Trophoblast cell (in vitro differentiated cells and primary cell): ENCODE measurements at places on chromosomes 7 and 10.

DNA sequence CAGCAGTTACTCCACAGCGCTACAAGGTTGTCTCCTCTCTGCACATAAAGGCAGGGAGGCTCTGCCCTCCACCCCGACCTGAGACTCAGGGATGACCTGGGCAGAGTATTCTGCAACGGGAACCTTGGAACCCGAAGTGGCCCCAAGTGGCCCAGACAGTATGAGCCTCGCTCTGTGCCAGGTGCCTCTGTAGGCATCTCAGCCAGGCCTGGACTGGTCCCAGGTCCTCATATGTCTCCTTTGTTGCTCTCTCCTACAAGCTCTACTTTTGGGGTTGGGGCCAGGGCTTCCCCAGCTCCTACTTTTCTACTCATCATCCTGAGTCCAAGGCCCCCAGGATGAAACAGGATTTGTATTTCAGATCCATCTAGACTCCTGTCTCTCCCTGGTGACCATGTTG, 241.5 kb upstream of the PRSS1 start:
- H3K27me3 ChIP-seq, result no peaks in the 10 kb centered on the region
- no peaks in the 10 kb centered on the region for H3K36me3 ChIP-seq
- no peak for DNase-seq
- no peak overlapping the region for H3K27ac ChIP-seq
- peaks cover 15% of the 10 kb centered on the region for H3K4me1 ChIP-seq

GRCh38 chr7:30984359-30985107, 20.8 kb downstream of the GHRHR start:
- no peaks in the 10 kb centered on the region for H3K36me3 ChIP-seq
- no peak overlapping the region for H3K27ac ChIP-seq
- no peak overlapping the region for H3K4me3 ChIP-seq
- peaks cover 10% of the 10 kb centered on the region for H3K4me1 ChIP-seq
- no peaks in the 10 kb centered on the region for H3K27me3 ChIP-seq

DNA sequence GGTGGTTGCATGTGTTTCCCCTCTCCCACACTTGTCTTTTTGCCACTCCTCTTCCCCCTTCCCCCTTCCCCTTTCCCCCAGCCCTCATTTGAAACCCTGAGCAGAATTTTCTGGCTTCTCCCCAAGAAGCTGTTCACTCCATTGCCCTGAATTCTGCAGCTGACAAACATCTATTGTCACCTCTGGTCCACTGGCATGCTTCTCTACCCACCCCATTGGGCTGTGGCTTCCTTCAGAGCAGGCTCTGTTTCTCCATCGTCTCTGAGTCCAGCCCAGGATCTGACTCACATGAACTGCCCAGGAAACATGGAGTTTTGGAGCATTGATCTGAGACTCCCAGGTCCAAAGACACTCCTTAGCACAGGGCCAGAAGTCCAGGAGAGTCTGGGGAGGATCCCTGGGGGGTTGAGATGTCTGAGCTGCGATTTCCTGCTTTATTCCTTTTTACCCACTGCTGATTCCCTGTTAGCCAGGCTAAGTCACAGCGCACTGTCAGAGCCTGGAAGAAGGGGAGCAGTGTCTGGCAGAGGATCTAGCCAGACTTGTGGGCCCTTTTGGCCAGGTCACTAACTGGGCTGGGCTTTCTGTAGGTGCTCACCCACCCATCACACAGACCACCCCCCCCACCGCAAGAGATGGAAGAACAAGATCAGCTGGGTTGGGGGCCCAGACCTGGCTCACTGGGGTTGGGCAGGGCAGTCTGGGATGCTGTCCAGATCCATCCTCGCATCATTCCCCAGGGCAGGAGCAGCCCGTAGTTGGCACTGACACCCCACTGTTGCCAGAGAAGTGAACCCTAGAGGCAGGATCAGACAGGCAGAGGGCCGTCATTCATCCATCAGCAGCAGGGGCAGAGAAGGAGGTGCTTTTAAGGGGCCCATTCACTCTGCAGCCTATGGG, 3.5 kb downstream of the CHAT start:
- no peaks in the 10 kb centered on the region for H3K4me1 ChIP-seq
- H3K27ac ChIP-seq, result no peak overlapping the region
- no peak overlapping the region for H3K4me3 ChIP-seq
- no peak for DNase-seq

GRCh38 chr7:128350708-128351295, 7.1 kb upstream of the RBM28 start:
- DNase-seq, result no peak
- no peak overlapping the region for H3K27ac ChIP-seq
- no peak overlapping the region for H3K4me3 ChIP-seq

GRCh38 chr7:82152858-82153257, 290.7 kb downstream of the CACNA2D1 start:
- H3K36me3 ChIP-seq, result no peaks in the 10 kb centered on the region
- DNase-seq, result no peak
- H3K4me1 ChIP-seq, result no peaks in the 10 kb centered on the region

DNA sequence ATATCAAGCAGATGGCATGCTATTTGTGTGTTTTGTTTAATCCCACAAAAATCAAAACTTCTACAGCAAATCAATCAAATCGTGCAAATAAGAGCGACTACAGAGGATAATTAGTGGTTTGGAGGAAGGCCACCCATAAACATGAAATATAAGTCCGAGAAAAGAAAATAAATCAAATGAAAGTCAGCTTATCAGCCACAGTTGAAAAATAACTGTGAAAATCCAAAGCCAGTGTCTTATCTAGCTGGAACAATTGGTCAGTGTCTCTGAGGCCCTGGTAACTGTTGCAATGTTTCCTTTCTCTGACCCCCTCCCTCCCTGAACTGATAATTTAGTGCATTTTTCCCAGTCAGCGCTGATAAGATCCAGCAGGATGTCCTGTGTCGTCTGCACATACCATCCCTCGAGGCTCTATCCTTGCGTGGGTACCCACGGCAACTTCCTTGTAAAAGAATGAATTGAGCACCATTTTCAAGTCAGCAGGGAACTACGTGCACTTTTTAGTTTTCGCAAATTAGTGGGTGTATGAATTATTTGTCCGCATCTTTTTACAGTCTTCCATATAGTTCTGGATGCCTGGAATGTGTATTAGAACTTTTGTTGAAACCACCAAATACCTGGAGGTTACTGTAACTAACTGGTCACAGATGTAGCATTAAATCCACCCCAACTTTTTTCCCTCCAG, 10.8 kb upstream of the JCAD start:
- no peaks in the 10 kb centered on the region for H3K27me3 ChIP-seq
- H3K4me3 ChIP-seq, result no peak overlapping the region
- no peaks in the 10 kb centered on the region for H3K4me1 ChIP-seq

GRCh38 chr10:91550021-91550420, 82.8 kb downstream of the PPP1R3C start:
- no peak for DNase-seq
- H3K27ac ChIP-seq, result no peak overlapping the region
- H3K4me1 ChIP-seq, result no peaks in the 10 kb centered on the region
- H3K36me3 ChIP-seq, result no peaks in the 10 kb centered on the region
- no peaks in the 10 kb centered on the region for H3K27me3 ChIP-seq

GRCh38 chr7:141928845-141929195, 12.6 kb downstream of the OR9A4 start:
- no peaks in the 10 kb centered on the region for H3K27me3 ChIP-seq
- no peak for DNase-seq
- H3K4me3 ChIP-seq, result no peak overlapping the region
- no peaks in the 10 kb centered on the region for H3K36me3 ChIP-seq

DNA sequence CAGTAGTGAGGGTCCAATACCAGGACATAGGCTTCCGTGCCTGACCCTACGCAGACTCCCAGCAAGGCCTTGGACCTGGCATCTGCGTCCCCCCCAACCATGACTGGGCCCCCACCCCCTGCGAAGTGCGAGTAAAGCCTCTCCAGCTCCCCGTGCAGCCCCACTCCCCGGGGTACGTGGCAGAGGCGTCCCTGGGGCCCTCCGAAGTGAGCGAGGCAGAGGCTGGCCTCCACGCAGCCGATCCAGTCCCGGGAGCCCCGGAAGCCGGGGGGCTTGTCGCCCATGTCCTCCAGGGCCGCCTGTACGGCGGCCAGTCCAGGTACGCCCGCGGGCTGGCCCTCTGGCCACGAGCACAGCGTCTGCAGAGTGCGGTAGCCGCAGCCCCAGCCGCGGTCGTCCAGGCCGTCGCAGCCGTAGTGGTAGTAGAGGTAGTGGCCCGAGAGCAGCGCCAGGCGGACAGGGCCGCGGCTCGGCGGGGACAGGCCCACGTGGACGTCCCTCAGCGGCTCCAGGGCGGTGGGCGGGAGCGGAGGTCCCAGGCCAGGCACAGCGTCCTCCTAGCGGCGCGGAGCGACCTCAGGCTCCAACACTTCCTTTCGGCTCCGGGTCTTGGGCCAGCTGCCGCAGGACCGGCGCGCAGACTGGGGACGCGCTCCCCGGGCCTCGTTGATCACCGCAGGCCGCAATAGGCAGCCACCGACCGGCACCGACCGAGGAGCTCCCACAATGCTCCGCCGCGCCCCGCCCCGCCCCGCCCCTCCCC, at the start of gene UFSP1:
TSS of gene UFSP1 (minus strand) at position 728 of the 763 bp plus-strand sequence. CDS start at position 284, 444 bp downstream.
- no peaks in the 10 kb centered on the region for H3K27me3 ChIP-seq
- peaks cover 58% of the 10 kb centered on the region for H3K36me3 ChIP-seq
- H3K4me3 ChIP-seq, result peak within 1 kb of the TSS; percentile 86
- H3K27ac ChIP-seq, result peak within 1 kb of the TSS; percentile 98
- peaks cover 16% of the 10 kb centered on the region for H3K4me1 ChIP-seq

DNA sequence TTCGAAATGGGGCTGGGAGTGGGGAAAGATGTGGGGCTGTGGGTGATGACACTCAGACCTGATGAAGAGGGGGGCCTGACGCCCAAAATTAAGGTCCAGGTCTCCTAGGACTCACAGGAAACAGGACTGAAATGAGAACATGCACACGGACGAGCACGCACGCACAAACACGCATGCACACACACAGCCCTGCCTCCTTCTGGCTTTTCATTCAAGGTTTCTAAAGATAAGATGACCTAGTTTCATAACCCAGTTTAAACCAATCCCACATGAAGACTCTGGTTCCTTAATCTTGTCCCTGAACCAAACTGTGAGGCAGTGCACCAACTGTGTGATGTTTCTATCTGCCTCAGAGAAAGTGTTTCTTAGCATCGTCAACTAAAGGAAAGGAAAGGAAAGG, 162.0 kb downstream of the DGKI start:
- no peak for DNase-seq
- H3K4me3 ChIP-seq, result no peak overlapping the region
- H3K36me3 ChIP-seq, result no peaks in the 10 kb centered on the region
- no peaks in the 10 kb centered on the region for H3K4me1 ChIP-seq
- no peak overlapping the region for H3K27ac ChIP-seq

DNA sequence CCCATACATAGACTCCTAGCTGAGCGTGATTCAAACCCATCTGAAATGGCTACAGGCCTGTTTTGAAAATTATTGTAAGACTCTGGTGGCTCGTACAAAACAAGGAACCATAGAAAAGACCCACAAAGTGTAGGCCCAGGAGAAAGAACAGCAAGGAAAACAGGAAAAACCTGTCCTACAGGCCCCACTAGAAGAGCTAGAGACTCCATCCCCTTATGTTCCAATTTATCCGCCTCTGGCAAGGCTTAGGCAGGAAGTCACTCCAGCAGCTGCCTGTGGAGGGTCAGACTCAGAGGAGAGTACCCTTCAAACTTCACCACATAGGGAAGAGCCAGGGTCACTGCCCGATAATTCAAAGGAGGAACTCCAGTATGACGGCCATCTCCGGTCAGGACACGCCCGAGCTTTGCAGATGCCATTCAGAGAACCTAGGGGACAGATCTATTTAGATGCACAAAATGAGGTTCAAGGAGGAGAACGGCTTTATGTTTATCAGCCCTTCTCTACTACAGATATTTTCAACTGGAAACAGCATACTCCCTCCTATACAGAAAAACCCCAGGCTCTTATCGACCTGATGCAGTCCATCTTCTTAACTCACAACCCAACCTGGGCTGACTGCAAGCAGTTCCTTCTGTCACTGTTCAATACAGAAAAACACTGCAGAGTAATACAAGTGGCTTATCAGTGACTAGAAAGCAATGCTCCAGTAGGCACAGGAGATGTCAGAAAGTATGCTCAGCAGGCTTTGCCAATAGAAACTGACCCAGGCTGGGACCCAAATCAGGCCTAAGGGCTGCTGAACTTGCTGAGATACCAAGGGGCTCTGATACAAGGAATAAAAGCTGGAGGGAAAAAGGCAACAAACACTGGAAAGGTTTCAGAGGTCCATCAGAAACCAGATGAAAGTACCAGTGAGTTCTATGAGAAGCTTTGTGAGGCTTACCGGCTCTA, 8.6 kb upstream of the ZNF33B start:
- H3K4me1 ChIP-seq, result peaks cover 10% of the 10 kb centered on the region
- no peaks in the 10 kb centered on the region for H3K27me3 ChIP-seq
- DNase-seq, result peak; percentile 74
- no peaks in the 10 kb centered on the region for H3K36me3 ChIP-seq

DNA sequence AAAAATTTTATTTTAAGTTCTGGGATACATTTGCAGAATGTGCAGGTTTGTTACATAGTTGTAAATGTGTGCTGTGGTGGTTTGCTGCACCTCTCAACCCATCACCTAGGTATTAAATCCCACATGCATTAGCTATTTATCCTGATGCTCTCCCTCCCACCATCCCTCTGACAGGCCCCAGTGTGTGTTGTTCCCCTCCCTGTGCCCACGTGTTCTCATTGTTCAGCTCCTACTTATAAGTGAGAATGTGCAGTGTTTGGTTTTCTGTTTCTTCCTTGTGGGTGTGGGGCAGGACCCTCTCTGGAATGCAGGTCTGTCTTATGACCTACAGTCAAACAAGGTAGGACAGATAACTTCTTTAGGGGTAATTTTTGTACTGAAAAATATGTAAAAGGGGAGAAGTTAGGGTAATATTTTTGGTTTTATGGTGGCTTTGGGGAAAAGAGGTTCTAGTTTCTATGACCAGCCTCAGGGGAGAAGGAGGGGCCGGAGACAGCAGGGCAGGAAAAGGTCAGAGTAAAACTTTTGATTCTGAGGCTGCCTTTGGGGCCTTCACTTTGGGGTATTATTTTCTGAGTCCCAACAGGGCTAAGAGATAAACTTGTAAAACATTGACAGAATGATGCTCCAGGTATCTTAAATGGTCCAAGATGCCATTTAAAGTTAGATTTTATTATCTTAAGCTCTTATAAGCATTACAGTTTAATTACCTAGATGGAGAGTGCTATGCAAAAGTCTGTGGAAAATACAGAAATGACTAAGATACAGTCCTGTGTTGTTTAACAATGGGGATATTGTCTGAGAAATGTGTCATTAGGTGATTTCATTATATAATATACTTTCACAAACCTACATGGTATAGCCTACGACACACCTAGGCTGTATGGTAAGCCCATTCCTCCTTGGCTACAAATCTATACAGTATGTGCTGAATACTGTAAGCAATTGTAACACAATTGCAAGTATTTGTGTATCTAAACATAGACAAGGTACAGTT, 354.8 kb downstream of the ABCA13 start:
- H3K36me3 ChIP-seq, result no peaks in the 10 kb centered on the region
- H3K27me3 ChIP-seq, result no peaks in the 10 kb centered on the region
- H3K4me3 ChIP-seq, result no peak overlapping the region
- H3K27ac ChIP-seq, result no peak overlapping the region

- H3K4me1 ChIP-seq, result no peaks in the 10 kb centered on the region
- H3K27me3 ChIP-seq, result no peaks in the 10 kb centered on the region
- no peak overlapping the region for H3K4me3 ChIP-seq
- H3K27ac ChIP-seq, result no peak overlapping the region
These were observed 4.8 kb upstream of the CDK6 start for GRCh38 chr7:92841192-92841591.
